ENCODE measurements at places on chromosomes 3 and 15.

DNA sequence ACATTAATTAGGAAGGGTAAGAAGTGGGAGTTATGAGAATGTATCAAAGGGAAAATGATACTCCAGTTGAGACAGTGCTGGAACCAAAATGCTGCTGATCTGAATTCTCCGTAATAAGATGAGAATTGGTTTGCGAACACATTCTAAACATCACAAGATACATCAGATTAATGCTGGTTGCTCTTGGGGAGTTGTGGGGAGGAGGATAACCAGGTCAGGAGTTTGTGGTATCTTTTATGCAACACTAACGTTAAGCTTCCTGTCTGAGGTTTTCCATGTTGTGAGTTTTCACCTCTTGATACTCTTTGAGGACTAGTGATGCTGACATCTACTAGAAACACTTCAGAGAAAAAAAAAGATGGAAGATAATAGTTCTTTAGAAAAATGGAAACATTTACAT, 47.2 kb downstream of the PPARG start:
- DNase-seq = no peak

DNA sequence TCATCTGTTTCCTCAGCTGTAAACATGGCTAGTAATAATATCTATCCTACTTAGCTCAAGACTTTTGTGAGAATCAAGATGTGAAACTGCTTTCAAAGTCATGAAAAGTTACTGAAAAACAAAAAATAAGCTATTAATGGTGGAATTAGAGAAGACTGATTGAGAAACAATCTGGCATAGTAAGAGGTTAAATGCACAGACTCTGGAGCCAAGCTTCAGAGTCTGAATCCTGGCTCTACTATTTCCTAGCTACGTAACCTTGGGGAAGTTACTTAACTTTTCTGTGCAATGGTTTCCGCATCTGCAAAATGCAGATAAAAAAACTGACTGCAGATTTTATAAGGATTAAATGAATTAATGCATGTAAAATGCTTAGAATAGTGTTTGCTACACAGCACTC, 28.8 kb downstream of the LRRFIP2 start:
- no peak for DNase-seq

DNA sequence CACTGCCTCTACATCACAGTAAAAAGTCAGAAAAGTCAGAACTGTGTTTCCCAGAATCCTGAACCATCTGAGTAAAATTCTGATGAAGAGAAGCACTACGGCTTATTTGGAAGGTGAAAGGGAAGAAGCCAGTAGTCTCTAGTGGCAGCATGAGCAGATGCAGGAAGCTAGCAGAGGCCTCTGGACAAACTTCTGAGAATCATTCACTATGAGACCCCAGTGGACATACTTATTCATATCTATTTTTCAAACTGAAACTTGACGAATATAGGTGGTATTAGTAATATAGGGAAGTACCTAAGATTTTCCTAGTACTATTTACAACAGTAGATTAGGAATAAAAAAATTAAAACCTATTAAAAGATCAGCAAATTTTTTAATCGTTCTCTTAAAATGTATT, 272.8 kb upstream of the TTC14 start:
- no peak for DNase-seq

GRCh38 chr3:126758026-126758425, 54.0 kb downstream of the CHCHD6 start:
- DNase-seq = no peak

DNA sequence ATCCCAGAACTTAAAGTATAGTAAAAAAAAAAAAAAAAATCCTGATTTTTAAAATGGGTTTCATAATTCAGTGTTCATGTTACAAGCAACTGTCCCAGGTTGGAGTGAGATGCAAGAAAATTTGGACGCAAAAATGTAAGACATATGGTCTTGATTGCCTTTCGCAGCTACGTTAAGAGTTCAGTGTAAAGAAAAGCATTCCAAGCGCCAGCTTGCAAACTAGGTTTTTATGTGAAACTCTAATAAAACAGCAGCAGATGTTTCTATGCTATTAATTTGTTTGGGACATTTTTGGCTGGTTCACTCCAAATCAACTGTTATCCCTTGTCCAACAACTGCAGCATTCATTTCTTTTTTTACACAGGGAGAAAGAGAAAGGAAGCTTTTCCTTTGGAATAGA, 957.8 kb downstream of the ROBO1 start:
- DNase-seq = no peak

DNA sequence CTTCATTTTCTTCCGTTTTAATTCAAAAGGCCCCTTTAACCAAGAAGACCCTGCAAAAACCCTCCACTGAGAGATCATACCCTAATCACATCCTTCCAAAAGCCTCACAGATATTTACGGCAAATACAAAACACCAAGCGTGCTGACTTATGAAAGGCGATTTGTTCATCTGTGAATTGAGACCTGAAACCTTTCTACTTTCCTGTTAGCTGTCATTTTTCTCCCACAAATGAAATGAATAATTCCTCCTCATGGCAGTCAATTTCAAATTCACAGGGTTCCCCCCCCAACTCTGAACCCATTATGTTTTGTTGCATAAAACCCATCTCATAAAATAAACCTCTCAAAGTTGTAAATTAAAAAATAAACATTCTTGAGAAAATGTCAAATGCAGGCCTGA, 149.6 kb downstream of the PDZRN3 start:
- no peak for DNase-seq

- DNase-seq = no peak
Measured at GRCh38 chr3:123767009-123767372, 117.1 kb downstream of the MYLK start.

DNA sequence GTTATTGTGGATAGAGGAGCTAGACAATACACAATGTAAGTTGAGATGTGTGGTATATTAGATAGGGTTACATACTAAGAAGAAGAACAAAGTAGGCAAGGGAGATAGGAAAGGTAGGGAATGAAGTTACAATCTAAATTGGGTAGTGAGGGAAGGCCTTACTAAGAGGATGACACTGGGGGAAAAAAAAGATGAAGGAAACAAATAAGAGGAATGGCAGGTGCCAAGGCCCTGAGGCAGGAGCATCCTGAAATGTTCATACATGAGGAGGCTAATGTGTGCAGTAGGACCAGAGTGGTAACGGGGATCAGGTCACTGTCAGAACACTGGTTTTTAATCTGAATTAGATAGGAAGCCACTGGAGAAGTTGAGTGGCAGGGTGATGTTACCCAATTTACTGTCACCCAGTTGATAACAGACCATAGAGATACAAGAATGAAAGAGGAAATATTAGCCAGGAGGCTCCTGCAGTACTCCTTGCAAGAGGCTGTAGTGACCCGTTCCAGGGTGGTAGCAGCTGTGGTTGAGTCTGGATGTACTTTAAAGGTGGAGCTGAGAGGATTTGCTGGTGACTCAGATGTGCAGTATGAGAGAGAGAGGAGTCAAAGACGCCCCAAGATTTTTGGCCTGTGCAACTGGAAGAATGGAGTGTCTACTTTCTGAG, 14.4 kb downstream of the RTP1 start:
- DNase-seq = no peak

DNA sequence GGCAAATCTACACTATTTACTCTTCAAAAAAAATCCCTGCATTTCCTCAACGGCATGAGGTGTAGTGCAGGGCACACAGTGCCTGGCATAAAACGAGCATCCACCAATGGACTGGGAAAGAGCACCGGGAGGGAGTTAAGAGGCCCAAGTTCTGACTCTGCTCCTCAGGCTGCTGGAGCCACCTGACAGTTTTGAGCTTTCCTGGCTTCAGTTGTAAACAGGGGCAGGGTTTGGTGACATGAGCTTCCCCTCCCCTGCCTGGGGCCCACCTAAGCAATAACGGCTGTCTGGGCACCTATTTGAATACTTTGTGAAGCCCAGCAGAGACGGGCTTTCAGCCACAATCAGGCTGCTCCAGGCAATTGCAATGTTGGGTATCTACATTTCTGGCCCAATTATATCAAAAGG, 16.4 kb downstream of the CA12 start:
- DNase-seq = no peak

GRCh38 chr3:196168808-196169391, 42.3 kb downstream of the ZDHHC19 start:
- DNase-seq = no peak
